IPS DF 19.7 (cell line): ENCODE measurements at places on chromosomes 13 and 19.

GRCh38 chr13:32938314-32938713 lies 77.9 kb upstream of the KL start:
- no peak for DNase-seq

GRCh38 chr13:106493533-106494220 lies 41.8 kb downstream of the EFNB2 start:
- no peak for DNase-seq

GRCh38 chr13:22278336-22278929 lies 607.6 kb downstream of the FGF9 start:
- no peak for DNase-seq

DNA sequence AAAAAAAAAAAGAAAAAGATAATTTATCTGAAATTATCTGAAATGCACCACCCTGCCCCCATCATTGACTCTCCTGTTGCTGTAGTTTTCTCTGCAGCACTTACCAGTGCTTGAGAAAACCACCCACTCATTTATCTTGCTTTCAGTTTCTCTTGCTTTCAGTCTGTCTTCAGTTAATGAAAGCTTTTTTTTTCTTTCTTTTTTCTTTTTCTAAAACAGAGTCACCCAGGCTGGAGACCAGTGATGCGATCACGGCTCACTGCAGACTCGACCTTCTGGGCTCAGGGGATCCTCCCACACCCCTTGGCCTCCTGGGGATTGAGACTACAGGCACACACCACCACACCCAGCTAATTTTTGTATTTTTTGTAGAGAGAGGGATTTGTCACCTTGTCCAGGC lies 4.3 kb upstream of the ACP5 start:
- DNase-seq: no peak

DNA sequence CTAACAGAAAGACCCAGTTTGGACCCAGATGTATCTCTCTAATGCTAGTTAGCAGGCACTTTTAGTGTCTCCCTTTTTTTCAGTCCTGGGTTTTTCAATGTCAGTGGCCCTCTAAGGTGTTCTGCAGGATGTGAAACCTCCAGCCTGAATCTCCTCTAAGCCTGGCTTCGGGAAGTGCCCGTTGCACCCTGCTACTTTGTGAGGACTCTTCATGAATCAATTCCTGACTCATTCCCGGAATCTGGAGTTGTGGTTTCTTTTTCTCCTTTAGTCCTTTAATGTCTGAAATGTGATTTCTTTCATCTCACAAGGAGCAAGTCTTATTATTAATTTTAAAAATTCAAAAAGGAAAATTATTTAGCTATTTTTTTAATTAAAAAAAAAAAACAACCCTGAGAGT lies 116.0 kb downstream of the ZNF536 start:
- no peak for DNase-seq

DNA sequence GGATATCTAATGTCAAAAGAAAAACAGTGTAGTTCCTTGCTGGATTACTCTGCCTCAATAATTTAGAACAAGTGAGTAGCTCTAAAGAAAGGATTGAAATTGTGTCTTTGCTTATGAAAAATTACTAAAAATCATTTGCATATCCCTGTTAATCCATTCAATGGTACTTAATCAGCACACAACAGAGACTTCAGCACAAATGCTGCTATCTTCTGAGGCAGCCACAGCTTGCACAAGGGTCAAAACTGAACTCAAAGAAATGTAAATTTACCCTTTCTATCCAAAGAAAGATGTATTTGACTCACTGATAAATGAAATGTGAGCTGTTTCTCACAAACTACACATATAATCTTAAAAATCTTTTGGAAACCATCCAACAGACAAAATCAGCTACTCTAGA lies 116.2 kb downstream of the LHFPL6 start:
- no peak for DNase-seq

- no peak for DNase-seq
Observed at GRCh38 chr13:94827566-94827965, 115.2 kb upstream of the SOX21 start.

DNA sequence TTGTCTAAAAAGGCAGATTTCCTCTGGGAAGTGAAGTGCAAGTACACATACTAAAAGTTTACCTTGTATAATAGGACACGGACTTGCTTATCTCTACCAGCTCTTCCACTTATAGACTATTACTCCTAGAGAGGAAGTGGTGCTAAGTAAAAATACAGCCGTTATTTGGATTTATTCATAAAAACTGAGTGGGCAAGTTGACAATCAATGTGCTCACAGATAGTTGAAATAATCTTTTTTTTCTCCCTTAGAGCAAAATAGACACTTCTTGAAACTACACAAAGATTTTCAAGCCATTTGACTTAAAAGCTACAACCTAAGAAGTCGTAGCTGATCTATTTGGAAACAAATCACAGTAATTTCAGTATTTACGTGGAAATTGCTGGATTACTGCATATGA lies 2584.7 kb upstream of the PCDH20 start:
- DNase-seq: no peak

- DNase-seq: no peak
Observed at GRCh38 chr13:112246731-112247470, 129.3 kb upstream of the SPACA7 start.

- DNase-seq: no peak
Observed at GRCh38 chr19:50580970-50581634, 12.9 kb upstream of the LRRC4B start.

DNA sequence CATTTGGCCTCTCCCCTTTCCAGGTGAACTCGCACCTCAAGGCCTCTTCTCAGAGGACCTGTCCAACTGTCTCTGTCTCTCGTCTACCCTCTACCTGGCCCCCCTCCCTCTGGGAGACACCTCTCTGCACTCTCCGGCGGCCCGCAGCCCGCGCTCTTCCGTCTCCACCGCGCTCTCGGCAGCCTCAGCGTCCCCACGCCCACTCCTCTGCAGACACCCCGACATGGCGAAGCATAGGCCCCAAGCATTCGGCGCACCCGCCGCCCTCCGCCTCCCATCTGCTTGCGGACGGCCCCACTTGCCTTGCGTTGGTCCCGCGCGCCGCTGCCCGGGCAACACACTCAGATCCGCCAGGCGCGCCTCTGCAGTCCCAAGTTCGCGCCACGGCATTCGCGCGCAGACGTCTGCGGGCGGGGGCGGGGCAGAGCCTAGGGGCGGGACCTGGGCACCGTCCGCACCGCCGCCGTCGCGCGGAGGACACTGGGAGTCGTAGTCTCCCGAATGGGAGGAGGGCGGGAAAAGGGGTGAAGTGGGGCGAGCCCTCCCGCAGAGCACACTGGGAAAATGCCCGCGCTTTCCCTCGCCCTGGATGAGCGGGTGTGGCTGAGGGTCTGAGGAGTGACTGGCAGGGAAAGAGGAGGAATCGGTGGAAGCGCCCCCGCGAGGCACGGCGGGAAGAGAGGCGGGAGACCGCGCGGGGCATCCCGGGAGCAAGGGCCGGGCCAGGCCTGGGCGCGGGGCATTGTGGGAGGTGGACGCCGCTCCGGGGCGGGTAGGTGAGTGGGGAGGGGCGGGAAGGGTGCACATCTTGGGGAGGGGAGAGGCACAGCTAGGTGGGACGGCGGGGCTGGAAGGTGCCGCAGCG lies at the start of the genes LIG1 and ZSWIM9:
TSS of gene LIG1 (minus strand) at position 406 of the 865 bp plus-strand sequence. CDS start 4,778 bp downstream, outside the sequence.
TSS of gene ZSWIM9 (plus strand) at position 742 of the 865 bp plus-strand sequence. CDS start 1,123 bp downstream, outside the sequence.
- DNase-seq: peak; percentile 67

GRCh38 chr13:76719955-76720354 lies 166.2 kb downstream of the KCTD12 start:
- DNase-seq: no peak

GRCh38 chr13:52651897-52652195 lies 790 bp upstream of the SUGT1 start:
- DNase-seq: no peak

DNA sequence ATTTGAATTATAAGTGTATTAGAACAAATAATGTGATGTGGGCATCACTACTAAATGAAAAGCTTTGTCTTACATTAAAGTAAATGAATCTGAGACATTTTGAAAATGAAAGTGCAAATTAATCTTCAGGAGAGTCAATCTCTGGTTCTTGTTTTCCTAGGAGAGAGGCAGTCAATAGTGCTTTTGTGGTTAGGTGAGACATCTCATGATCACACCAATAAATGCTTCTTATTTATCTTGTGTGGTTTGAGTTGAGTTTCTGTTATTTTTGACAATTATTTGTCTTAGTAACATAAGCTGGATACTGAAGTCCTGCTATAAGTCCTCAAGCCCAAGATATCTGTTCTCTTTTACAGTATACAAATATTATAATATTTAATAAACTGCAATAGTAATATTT lies 1378.0 kb upstream of the PCDH9 start:
- no peak for DNase-seq

DNA sequence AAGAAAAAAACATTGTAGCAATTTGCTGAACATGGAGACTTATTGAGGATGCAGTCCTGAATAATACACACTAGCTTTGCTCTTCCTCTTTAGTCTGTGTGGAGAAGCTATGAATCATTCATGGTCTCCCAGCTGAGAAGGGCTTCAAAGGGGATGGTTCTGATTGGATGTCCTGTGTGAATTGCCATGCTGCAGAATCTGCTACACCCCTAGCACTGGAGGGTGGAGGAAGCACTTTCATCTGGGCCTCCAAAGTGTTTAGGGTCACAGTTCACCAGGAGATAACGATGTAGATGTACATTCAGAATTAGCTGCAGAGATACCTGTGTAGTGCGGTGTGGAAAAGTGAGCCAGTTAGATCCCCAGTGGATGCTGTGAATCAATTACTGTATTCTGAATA lies 321.1 kb upstream of the EDNRB start:
- DNase-seq: no peak

DNA sequence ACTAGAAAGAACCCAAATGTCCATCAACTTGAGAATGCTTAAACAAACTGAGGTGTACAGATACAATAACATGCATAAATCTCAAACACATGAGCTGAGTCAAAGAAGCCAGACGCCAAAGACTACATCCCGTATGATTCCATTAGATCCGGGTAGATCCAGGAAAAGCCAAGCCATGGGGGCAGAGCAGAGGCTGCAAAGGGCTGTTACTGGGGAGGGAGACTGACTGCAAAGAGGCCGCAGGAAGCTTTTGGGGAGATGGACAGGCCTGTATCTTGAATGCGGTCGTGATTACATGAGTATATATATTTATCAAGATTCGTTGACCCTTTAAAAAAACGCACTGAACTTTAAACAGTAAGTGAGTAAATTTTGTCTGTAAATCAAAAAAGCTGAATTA lies 28.7 kb downstream of the GGACT start:
- DNase-seq: no peak

GRCh38 chr19:5792224-5792623 lies 1.3 kb upstream of the DUS3L start:
- DNase-seq: no peak

- no peak for DNase-seq
Observed at GRCh38 chr19:1384478-1385110, 887 bp downstream of the NDUFS7 start.

DNA sequence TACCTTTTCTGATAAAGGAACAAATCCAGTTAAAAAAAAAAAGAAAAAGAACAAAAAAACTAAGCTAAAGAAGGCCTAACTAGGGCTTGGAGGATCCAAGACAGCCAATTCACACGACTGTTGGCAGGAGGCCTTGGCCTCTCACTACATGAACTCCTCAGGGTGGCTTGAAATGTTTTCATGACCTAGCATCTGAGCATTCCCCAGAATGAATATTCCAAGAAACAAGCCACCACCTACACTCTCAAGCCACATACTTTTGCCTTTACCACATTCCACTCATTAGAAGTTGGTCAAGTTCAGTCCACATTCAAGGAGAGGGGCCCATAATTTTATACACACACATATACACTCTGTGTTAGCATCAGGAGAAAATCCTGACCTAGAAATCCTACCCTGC lies 97.6 kb upstream of the SIAH3 start:
- DNase-seq: no peak

DNA sequence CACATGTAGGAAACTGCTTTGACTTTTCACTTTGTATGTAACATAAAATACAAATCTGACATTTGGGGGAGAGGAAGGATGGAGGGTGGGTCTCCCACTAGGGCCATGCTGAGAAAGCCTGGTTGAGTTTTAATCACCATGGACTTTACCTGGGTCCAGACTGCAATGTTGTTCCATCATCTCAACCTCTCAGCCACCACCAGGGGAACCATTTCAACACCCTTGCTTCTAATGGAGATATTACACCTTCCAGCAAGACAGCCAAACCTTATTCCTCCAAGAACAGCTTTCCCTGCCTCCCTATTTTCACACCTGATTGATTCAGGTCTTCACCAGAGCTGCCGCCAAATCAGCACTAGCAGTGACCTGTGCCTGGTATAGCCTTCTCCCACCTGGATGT lies 56.0 kb downstream of the ZAR1L start:
- no peak for DNase-seq

- no peak for DNase-seq
Observed at GRCh38 chr13:107977071-107977574, 238.2 kb downstream of the LIG4 start.

DNA sequence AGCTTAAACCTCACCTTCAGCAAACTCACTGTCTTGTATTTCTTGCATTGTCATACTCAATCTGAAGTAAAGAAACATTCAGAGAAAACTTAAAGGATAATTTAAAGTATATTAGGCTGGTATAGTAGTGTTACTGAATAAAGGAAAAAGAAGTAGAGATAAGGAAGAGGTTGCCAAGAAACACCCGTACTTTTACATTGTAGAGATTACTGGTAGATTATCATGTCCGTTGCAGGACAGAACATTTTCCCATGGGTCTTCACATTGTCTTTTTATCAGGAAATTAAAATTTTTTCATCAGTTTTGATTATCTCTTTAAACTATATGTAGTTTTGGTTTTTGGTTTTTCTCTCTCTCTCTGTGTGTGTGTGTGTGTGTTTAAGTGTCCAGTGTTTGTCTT lies 19.9 kb upstream of the GPR183 start:
- no peak for DNase-seq

DNA sequence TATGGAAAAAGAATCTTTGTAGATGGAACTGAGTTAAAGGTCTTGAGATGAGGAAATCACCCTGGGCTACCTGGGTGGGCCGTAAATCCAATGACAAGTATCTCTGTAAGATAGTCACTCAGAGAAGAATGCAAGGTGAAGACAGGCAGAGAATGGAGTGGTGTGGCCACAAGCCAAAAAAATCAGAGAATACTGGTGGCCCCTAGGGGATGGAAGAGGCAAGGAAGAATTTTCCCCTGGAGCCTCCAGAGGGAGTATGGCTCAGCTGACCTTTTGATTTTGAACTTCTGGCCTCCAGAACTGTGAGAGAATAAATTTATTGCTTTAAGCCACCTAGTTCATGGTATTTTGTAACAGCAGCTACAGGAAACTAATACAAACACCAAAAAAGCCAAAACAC lies 32.7 kb upstream of the CSNK1A1L start:
- peak; percentile 3 for DNase-seq

DNA sequence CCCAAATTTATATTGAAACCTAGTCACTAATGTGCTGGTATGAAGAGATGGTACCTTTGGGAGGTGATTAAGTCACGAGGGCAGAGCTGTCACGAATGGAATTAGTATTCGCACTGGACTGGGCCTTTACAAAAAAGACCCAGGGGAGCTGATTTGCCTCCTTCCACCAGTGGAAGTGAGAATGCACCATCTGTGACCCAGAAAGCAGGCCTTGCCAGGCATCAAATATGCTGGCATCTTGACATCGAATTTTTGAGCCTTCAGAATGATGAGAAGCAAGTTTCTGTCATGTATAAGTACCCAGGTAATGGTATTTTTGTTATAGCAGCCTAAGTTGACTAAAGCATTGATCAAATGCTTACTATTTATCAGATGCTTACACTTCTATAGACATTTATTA lies 373.6 kb downstream of the FGF14 start:
- no peak for DNase-seq
